ENCODE measurements at places on chromosomes 16 and 17.

DNA sequence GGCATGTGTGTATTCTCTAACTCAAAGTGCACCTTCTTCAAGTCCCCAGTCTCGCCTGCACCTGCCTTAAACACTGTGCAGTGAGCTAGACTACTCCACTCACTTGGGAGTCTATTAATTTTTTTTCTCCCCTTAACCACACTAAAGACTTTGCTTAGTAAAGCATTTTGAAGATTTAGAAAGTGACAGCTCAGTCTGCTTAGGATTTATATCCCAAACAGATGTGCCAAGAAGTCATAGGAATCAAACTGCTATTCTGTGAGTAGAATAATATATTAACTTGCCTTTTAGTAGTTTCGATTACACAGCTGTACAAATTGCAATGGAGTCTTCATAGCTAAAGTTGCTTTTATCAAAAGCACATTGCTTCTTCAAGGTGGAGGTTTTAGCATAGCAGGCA lies 47.2 kb upstream of the MED13 start:
- DNase-seq: no peak

DNA sequence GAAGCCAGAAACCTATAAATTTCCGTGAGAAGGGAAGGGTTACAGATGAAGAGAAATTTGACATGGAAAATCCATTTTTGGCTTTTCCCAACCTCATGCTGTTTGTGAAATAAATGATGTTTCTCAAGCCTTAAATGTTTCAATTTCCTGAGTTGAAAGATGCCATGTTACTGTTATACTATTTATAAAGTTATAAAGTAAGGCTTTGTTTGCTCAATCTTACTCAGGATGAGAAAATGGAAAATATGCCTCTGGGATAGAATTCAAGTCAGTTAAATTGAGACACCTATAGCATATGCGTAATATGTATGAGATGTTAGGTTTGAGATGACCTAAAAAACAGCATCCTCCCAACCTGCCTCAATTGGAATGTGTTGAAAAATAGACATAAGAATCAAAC lies 19.9 kb upstream of the FAM20A start:
- DNase-seq: no peak

DNA sequence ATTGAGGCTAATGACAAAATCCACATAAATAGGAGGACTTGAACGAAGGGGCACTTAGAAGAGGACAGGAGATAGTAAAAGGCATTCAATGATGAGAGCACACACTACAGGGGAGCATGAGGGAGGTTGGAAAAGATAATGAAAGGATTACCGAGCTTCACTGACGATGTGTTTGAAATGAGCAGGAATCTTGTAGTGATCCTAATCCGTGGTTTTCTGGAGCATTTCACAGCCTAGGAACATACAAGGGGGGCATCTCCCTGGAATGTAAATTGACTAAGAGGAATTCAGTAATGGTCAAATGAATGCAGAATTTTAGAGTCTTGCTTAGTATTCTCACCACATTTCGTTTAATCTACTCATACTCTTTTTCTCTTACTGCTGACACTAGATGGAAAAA lies 5.2 kb downstream of the ATMIN start:
- DNase-seq: no peak

DNA sequence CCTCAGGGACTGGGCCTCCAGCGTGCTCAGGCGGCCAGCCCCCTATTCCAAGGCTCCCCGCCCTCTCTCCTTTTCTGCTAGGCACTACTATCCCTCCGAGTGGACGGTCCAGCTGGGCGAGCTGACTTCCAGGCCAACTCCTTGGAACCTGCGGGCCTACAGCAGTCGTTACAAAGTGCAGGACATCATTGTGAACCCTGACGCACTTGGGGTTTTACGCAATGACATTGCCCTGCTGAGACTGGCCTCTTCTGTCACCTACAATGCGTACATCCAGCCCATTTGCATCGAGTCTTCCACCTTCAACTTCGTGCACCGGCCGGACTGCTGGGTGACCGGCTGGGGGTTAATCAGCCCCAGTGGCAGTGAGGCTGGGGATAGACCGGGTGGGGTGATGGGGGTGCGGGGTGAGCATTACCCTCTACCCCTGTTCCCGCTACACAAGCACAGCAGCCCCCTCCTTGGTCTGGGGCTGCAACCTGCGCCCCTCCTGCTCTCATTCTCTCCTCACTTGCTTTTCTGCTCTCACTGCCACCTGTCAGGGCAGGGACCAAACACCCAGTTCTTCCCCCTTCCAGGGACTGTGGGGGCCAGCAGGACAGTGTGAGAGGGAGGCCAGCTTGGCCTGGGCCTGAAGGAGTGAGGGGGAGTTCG lies 1.1 kb downstream of the PRSS41 start:
- no peak for DNase-seq

DNA sequence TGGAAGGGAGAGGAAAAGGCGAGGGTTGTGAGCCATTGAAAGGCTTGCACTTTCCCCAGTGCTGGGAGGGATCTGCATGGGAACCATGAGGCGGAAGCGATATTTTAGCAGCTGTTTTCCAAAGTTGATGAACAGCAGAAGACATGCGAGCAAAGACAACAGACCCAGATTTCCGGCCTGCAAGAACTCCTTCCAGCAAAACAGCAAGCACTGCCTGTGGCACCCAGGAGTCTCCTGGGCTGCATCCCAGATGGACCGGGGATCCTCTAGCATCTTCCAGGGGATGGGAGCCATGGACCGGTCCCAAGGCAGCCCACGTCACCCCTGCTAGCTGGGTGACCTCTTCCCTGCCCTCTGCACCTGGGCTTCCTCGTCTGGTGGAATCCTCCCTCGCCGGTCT lies 162.8 kb downstream of the IRF8 start:
- DNase-seq: no peak

- DNase-seq: no peak
Measured at GRCh38 chr17:8189041-8189710, 804 bp downstream of the BORCS6 start.

GRCh38 chr17:33498069-33498468 lies 205.0 kb upstream of the ASIC2 start:
- DNase-seq: no peak

GRCh38 chr17:78362232-78362631 lies 2.4 kb upstream of the SOCS3 start:
- no peak for DNase-seq

- DNase-seq: no peak
Measured at GRCh38 chr16:86354641-86355513, 155.4 kb upstream of the FOXF1 start.

- DNase-seq: no peak
Measured at GRCh38 chr17:35786941-35787432, 8.5 kb downstream of the MMP28 start.

DNA sequence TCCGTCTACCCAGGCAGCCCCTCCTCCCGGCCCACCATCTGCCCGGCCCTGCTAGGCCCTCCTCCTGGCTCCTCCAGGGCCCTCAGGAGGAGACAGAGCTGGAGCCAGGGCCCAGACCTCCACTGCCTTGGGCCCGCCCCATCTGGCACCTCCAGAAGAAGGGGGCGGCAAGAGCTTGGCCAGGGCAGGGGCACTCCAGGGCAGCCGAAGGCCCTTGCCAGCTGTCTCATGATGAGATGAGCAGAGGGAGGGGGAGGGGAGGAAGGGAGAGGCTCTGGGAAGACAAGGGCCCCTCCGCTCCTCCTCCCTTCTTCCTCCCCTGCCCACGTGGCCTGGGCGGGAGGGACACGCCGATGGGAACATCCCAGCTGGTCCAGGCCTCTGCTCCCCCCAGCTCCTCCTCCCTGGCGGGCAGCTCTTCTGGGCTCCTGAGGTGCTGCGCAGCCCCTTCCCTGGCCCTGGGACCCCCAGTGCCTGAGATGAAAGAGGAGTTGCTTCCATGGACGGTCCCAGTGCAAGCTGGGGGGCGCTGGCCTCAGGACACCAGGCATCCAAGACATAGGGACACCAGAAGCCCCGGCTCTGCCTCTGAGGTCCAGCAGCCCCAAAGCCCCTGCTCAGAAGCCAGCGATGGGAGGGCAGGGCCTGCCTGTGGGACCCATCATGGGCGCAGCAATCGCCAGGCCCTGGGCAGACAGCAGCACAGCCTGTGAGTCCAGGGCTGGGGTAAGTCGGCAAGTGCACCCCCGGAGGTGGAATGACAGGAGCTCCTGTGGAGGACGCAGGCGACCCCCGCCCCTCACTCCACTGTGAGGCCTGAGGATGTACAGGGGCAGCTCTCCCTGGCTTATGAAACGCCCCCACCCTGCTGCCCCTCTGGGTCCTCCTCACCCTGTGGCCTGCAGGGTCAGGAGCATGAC lies 23.6 kb upstream of the ENPP7 start:
- DNase-seq: no peak

GRCh38 chr16:83098536-83098935 lies 471.8 kb downstream of the CDH13 start:
- no peak for DNase-seq

DNA sequence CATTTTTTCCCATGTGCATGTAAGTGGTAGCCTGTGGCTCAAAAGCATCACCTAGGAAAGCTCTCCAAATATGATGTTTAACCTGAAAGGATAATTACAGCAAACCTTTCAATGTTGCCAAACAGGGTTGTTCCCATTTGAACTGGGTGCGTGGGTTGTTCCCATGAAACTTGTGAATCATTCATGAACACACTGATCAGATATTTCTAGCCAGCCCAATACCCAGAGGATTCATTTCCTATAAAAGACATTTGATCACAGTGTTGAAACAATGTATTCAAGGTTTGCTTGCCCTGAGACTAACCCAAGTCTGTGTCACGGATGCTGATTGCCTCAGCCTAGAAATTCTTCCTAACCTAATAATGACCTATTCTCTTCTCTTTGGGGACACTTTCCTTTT lies 12.9 kb downstream of the KRT39 start:
- DNase-seq: no peak

DNA sequence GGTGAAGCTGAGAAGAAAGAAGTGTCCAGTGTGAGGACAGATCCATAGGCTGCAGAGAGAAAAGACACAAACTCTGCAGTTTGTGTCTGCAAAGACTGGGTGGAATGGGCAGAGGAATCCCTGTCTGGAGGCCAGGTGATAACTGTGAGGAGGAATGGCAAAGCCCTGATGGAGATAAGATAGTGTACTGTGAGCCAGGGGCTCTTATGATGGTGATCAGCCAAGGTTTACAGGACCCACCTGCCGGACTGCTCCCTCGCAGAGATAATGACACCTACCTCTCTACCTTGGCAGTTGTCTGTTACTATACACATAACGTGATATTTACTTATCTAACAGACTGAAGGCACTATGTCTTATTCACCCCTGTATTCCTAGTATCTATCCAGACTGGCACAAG lies 92.6 kb upstream of the ASIC2 start:
- DNase-seq: no peak

- no peak for DNase-seq
Measured at GRCh38 chr17:69130627-69131296, 10.9 kb downstream of the ABCA6 start.

DNA sequence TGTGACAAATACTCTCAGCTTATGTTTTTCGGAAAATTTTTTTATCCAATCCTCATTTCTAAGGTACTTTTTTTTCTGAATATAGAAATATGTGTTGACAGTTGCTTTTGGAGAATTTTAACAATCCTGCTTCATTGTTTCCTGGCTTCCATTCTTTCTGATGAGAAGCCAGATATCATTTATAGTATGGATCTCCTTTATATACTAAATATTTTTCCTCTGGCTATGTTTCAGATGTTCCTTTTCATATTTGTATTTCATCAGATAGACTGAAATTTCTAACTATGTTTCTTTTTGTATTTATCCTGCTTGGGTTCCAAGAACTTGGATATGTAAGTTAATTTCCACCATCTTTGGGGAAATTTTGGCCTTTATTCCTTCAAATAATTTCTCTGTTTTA lies 138.9 kb upstream of the CDH11 start:
- no peak for DNase-seq

DNA sequence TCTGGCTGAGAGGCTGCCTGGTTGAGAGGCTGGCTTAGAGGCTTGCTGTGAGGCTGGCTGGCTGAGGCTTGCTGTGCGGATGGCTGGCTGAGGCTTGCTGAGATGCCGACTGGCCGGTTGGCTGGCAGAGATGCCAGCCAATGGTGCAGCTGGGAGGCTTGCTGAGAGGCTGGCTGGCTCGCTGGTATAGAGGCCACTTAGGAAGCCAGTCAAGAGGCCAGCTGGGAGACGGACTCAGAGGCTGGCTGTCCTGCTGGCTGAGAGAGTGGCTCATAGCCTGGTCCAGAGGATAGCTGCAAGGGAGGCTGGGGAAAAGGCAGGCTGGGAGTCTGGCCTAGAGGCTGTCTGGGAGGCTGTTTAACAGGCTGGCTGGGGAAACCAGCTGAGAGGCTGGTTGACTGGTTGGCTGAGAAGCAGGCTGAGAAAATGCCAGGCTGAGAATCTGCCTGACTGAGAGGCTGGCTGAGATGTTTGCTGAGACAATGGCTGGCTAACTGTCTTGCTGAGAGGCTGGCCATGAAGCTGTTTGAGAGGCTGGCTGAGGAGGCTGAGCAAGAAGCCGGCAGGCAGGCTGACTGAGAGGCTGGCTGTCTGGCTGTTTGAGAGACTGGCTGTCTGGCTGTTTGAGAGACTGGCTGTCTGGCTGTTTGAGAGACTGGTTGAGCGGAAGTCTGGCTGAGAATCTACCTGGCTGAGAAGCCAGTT lies 37.5 kb upstream of the ACSM2B start:
- DNase-seq: no peak

GRCh38 chr16:878072-878784 lies 77.7 kb upstream of the GNG13 start:
- DNase-seq: no peak

GRCh38 chr17:83052241-83052564 lies 27.2 kb upstream of the METRNL start:
- no peak for DNase-seq

Data from NCI-H1417 (cell line).